ENCODE measurements at places on chromosomes 11 and 22.

DNA sequence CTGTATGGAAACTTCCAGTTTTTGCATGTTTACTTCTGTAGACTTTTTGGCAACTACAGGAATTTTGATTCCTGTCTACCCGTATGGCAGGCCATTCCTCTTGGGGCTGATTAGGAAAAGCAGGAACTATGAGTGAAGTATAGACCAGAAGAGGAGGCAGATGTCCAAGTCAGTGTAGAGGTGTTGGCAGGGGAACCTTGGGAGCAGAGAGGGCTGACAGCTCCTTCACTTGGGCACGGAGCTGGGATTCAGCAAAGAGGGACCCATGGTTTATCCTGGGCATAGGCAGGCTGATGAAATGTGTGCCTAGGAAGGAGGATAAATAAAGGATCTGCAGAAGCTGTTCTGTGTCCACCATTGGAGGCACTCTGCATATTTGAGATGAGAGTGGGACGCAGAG, 33.1 kb downstream of the TREH start:
- DNase-seq, result no peak

- peak; percentile 39 for DNase-seq
Observed at GRCh38 chr11:59172345-59173079, 580 bp downstream of the DTX4 start.

- no peak for DNase-seq
Observed at GRCh38 chr11:70247710-70248072, 22.8 kb upstream of the PPFIA1 start.

DNA sequence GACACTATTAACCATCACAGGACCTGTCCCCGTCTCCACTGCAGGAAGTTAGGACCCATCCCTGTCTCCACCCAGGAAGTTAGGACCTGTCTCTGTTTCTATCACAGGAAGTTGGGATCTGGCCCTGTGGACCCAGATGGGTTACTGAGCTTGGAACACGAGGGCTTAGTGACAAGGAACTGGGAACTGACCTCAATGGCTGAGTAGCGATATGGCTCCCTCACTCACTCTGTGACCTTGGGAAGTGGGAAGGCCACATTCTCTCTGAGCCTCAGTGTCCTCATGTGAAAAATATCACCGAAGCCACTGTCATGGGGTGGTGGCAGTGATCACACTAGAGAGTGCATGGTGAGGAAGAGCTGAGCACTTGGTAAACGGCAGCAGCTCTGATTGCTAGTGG, 59.4 kb downstream of the FBLN1 start:
- no peak for DNase-seq

Measured in GM12892 (cell line).